Activated CD4-positive, alpha-beta T cell treated with anti-CD3 and anti-CD28 coated beads, Interleukin-2, amount 50 U/mL, for 1 hour (primary cell): ENCODE measurements at places on chromosomes 5 and 9.
A peak's percentile ranks its signal among the peaks of the same experiment; 100 is the strongest.

- DNase-seq, result no peak
Measured at GRCh38 chr5:158594595-158595242, 505.0 kb downstream of the EBF1 start.

DNA sequence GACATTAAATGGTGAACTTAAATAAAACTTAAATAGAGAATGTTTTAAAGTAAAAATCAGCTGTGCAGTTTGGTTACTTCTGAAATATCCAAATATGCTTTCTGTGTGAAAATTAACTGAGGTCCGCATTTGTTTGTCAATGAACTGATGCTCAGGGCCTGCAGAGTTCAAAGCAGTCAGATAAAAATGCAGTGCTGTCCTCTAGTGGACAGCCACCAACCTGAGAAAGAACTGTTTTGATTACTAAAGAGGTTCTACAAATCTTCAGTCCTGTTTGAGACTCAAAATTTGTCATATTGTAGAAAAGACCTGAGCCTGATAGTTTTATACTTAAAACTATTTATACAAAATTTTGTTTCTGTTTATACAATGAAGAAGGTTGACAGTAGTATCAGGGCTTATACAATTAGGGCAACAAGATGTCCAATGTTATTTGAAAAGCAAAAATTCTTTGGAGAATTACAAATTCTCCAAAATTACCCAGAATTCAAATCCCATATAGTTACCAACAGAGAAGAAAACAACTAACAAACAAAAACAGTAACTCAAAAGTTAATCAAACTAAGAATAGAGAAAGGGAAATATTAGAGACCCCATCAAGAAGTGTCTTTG lies 232.3 kb upstream of the TBCA start:
- no peak for DNase-seq

DNA sequence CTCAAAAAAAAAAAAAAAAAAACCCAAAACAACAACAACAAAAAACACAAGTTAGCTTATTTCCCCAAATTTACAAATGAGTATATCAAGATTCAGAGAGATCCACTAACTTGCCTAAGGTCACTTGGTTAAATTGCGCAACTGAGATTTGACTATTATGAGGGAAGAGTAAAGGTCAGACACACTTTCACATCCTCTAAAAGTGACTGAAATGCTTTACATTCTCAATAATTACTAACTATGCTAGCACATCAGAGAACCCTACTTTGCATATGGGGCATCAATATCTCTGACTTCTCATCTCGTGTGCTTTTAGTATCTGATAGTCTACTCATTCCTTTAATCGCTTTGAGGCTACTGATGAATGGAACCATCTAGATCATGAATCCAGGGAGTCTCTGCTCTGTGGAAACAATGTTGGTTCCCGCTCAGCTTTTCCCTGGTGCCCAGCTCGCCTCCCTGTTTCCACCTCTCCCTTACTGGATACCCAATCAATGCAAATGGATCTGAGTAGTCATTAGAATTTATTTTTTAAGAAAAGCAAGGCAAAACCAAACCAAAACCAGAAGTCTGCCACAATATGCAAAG lies 182.1 kb upstream of the TRIM32 start:
- DNase-seq, result no peak

DNA sequence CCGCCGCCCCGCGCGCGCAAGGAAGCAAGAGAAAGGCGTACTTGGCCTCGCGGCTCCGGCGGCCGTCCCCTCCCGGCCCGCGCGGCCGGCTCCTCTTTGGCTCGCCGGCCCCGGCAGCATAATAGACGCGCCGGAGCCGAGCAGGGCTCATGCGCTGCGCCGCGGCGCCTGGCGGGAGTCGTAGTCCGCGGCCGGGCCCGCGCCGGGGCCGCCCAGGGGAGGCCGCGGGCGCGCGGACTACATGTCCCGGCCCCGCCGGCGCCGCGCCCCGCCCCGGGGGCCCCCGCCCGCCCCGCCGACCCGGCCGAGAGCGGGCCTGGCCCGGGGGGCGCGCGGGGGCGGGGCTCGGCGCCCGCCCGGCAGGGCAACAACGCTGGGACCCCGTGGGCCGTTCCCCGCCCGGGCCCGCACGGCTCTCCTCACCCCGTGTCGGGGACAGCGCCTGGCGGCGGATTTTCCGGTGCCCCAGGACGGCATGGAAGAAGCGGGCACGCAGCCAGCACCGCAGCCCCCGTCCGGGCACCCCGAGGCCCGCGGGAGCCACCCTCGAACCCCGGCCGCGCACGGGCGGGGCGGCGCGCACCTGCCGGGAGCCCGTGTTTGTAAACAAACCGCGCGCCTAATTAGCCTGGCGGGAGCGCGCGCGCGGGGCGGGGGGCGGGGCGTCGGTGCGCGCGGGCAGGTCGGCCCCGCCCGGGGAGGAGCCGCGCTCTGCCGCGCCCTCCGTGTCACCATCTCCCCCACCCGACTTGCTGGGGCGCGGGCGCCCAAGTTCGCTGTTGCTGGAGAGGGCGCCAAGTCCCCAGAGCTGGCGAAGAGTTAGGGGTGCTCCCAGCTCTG lies at the start of gene BRD3:
Gene BRD3 (minus strand): TSS at position 123 of the 840 bp plus-strand sequence. CDS start 14,549 bp downstream, outside the sequence.
- peak; percentile 77 for DNase-seq

DNA sequence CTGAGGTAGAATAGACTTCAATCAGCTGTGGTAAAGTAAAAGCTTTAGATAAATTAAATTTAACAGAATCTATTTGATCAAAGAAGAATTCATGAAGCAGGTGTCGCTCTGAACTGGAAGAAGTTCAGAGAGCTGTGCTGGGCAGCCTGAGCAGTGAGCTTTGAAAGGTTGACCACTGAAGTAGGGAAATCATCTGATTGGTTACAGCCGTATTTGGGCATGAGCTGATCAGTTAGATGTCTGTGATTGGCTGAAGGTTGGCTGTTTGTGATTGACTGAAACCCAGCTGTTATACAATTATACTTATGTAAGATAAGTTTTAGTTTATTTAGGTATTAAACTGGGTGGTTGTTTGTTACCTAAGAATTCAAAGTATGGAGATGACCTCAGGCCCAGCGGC lies 1174.6 kb downstream of the CDH9 start:
- DNase-seq, result no peak

GRCh38 chr9:108300306-108301287 lies 555.2 kb downstream of the ACTL7B start:
- no peak for DNase-seq

DNA sequence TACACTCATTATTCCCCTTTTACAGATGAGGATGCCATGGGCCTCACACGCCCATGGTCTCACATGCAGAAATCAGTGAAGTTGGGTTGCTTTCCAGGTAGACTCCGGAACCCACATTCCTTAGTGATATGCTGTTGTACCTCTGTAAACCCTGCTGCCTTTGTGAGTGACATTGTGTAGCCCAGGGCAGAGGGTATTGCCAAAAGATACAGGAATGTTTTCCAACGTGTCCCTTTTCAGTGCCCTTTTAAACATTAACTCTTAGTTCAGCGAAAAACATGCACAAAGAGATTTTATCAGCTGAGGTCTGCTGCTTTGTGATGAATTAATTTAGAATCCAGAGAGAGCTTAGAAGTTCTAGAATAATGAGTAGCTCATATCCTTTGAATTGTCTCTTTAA lies 38.3 kb upstream of the TRMT10B start:
- no peak for DNase-seq

DNA sequence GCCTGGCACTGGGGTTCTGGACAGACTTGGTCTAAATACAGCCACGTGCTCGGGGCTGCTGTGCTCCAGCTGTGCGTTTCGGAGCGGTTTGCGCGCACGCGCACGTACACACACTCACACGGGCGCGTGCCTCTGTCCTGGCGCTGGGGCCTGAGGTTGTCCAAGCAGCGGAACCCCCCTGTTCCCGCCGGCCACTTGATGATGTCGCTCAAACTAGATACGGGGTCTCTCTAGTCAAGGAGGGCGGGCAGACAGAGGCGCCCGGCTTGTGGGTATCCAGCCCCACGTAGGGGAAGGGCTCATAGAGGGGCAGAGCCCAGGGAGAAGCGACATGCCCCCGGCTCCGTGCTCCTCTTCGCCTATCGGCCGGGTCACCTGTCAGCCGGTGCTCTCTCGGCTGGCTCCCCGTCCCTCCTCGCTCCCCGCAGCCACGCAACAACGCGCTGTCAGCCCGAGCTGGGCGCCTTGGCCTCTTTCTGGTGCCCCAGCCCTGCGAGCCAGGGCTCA lies 8.9 kb downstream of the NR2F1-AS1 start:
- DNase-seq, result no peak

GRCh38 chr9:35257986-35258659 lies 96.3 kb downstream of the UNC13B start:
- DNase-seq, result no peak

- DNase-seq, result no peak
Measured at GRCh38 chr5:123208668-123209501, 119.8 kb downstream of the PRDM6 start.

DNA sequence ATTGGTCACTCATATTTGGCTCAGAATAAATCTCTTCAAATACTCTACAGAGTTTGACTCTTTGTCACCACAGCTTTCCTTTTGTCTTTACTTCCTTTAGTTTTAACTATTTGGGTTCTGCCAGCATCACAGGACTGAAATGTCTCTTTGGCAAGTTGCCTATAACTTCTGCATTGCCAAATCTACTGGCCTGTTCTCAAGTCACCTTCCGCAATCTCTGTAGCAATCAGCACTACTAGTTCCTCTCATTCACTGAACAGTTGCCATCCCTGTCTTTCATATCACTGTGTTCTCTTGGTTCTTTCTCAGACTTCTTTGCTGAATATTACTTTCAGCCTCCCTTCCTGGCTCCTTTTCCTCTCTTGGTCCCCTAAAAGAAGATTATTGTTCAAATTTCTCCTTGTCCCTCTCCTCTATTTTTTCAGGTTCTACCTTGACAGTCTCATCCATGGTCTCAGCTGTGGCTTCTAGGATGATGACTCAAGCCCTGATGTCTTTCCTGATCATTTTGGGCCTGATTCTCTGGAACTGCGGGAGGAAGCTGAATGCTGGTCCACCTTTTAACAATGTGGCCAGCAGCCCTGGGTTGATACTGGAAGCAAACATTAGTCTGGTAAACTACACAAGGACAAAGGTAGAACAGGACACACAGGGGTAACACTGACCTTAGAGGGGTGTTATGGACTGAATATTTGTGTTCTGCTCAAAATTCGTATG lies 44.0 kb upstream of the LIFR start:
- no peak for DNase-seq

GRCh38 chr5:5658226-5658625 lies 235.7 kb downstream of the ICE1 start:
- DNase-seq, result no peak

DNA sequence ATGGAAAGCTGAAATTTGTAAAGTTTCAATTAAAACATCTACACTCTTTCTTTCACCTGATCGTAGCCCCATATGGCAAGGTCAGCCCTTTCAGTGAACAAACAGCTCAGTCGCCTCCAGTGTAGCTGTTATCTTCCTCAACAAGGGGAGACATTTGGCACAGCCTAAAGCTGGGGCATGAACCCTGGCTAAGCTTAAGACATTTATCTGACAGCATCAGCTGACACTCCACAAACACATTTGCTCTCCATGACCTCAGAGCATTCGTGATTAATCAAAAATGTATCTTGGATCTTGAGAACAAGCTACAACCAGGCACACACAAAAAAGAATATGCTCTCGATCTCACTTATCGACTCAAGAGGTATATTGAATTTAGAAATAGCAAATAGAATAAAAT lies 67.3 kb downstream of the POU5F2 start:
- DNase-seq, result no peak

- no peak for DNase-seq
Measured at GRCh38 chr5:1288439-1289335, 6.2 kb downstream of the TERT start.

- DNase-seq, result no peak
Measured at GRCh38 chr9:136404801-136405136, 4.8 kb upstream of the SNAPC4 start.

GRCh38 chr5:151180291-151180690 lies 22.7 kb upstream of the ANXA6 start:
- DNase-seq, result no peak

DNA sequence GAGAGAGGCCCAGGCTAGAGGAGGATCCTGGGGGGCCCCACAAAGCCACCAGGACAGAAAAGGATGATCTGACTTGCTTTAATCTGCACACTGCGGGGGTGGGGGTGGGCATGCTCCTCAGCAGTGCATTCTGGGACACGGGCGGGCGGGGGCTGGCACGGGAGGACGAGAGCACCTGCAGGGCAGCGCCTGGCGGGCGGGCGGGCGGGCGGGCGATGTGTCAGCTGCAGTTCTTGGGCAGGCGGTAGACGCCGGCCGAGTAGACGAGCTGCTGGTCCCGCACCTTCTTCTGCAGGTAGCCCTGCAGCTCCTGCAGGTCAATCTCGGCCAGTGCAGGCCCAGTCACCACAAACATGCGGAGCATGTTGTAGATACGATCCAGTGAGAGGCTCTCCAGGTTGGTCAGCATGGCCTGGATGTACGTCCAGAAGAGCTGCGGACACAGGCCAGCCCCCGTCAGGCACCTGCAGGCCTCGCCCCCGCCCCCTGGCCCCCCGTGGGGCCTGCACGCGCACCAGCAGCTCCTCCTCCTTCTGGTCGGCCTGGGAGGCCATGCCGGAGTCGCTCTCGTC lies 3.0 kb upstream of the TMEM210 start:
- DNase-seq, result no peak

GRCh38 chr9:98222885-98223691 lies 30.7 kb upstream of the CORO2A start:
- no peak for DNase-seq

- no peak for DNase-seq
Measured at GRCh38 chr9:87283585-87283984, 214.1 kb upstream of the DAPK1 start.

GRCh38 chr5:143413958-143414669 lies 10.6 kb upstream of the NR3C1 start:
- DNase-seq, result no peak

DNA sequence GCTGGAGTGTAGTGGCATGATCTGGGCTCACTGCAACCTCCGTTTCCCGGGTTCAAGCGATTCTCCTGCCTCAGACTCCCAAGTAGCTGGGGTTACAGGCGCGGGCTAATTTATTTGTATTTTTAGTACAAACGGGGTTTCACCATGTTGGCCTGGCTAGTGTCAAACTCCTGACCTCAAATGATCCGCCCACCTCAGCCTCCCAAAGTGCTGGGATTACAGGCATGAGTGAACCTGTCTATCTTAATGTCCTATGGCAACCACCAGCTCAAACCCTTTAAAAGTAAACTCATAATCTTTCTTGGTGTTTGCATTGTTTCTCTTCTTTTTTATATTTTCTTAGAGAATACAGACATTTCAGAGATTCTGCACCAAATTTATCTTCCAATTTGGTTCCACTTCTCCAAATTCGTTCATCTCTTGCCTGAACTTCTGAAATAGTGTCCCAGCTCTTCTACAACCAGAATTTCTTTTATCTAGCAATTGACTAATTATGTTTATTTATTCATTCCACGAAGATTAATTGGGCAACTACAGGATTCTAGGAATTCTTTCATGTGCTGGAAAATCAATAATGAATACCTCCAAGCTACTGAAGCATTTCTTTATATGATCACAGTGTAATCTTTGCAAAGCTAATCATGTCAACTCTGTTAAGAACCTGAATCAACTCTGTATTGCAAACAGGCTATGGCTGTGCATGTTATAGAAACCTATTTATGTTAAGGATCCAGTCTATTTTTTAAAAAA lies 60.0 kb upstream of the TYRP1 start:
- no peak for DNase-seq

DNA sequence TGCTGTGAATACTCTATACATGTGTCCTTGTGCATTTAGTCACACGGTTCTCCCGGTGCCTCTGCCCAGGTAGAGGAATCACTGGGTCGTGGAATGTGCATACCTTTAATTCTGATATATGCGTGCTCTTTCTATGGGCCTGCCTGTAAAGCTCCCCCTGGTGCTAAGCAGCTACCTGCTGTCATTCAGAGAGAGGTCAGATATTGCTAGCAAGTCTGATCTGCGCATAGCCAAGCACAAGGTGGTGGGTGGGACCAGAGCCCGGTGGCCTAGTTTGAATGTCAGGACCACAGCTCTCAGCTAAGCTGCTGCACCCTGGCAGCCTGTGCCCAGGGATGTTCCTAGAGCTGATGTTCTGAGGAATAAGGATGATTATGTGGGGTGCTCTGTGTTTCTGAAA lies 33.4 kb downstream of the TJP2 start:
- no peak for DNase-seq
